Suppressor macrophage (primary cell): ENCODE measurements at places on chromosomes 16 and 17.

DNA sequence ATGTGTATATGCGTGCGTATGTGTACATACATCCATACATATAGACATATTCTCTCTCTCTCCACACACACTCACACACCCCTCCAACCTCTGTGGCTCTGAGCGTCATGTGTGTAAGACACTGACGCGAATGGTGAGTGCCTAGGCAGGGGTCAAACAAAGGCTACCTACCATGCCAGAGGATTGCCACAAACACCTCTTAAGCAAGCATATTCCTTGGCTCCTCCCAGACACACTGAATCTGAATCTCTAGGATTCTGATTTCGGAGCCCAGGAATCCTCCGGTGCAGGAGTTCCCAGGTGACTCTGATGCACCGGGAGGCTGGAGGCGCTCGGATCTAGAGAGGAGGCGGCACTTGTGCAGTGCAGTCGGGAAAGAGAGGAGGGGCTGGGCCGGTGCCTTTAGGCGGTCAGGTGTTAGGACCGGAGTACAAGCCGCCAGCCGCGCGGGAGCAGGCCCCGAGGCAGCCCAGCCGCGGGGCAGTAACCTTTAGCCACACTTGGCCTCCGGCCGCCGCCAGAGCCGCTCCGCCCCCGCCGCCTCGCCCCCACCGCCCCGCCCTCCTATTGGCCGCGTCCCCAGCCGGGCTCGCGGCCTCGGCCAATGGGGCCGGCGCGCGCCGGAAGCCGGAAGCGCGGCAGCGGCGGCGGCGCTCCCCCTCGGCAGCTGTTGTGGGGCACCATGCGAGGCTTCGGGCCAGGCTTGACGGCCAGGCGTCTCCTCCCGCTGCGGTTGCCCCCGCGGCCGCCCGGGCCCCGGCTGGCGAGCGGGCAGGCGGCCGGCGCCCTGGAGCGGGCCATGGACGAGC is at the start of gene MLYCD:
Gene MLYCD, plus strand, starts transcription at position 653 of the 809 bp plus-strand sequence. Its CDS starts 30 bp downstream, at position 683.
- DNase-seq: peak; percentile 86

- DNase-seq: no peak
These were observed 15.7 kb upstream of the CBX8 start for GRCh38 chr17:79812353-79813258.

- no peak for DNase-seq
These were observed 124.0 kb upstream of the HLF start for GRCh38 chr17:55140809-55141208.

- no peak for DNase-seq
These were observed 48.9 kb downstream of the TANGO6 start for GRCh38 chr16:68892214-68892613.

GRCh38 chr16:85541980-85542900 is 70.9 kb upstream of the GSE1 start:
- DNase-seq: no peak

DNA sequence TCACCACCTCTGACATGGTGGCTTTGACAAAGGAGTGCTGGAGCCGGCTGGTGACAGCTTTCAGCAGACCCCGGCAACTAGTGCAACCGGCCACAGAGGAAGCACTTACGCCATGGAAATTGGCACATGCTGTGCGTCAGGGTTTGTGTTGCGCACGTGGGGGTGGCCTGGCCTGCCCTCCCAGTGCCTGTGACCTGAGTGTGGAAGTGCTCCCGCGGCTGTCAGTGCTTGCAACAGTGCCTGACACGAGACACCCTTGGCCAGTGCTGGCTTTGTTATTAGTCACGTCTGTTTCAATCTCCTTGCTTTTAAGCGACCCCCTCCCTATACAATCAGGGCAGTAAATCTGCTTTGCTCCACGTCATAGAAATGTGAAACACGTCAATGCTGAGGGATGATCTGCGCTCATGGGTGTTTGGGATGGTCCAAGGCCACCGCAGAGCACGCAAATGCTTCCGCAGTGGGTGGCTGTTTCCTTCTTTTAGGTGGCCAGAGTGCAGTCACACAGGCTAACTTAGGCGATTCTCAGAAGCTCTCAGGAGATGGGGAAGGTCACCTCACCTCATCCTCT is 64.3 kb downstream of the PGS1 start:
- DNase-seq: peak; percentile 98

GRCh38 chr17:49210158-49211029 is at the start of the genes ABI3 and GNGT2:
Gene ABI3 (plus strand): TSS chr17:49210707. CDS start chr17:49210725, 18 bp downstream.
Gene GNGT2 (minus strand): TSS chr17:49210574. CDS start chr17:49207422, 3,152 bp downstream.
- DNase-seq: peak; percentile 76

- peak; percentile 45 for DNase-seq
These were observed 5.1 kb downstream of the CDR2 start for GRCh38 chr16:22369221-22369811.

DNA sequence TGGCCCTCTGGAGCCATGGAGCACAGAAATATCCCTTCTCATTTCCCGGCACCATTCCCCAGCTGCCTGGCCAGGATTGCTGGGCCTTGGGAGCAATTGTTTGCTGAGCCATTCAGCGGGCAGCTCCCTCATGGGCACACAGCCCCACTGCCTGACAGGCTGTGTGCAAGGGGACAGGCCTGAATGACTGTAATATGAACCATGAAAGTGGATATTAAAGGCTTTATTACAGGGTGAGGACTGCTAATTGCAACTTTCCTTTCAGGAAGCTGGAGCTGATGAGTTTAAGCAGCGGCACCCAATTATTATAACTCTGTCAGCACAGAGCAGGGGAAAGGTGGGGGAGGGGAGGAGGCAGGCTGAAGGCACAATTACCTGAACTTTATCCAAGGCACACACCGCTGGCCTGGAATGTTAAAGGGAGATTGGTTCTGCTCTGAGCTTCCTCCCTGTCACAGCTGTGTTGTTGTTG is 159.8 kb upstream of the SDK2 start:
- no peak for DNase-seq

GRCh38 chr16:68526143-68526781 is 12.8 kb upstream of the ZFP90 start:
- no peak for DNase-seq

GRCh38 chr17:81050645-81051625 is 16.0 kb downstream of the BAIAP2 start:
- peak; percentile 41 for DNase-seq
